Omental fat pad (tissue), 4 donors: ENCODE measurements at places on chromosomes 5 and 9.

DNA sequence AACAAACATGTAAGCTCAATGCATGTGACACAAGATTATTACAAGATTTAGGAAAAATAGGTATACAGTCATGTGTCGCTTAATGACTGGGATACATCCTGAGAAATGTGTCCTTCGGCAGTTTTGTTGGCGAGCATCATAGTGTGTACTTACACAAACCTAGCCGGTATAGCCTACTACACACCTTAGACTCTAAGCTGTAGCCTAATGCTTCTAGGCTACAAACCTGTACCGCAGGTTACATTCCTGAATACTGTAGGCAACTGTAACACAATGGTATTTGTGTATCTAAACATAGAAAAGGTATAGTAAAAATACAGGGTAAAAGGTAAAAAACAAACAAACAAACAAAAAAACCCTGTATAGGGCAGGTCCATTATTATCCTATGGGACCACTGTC, 27.7 kb downstream of the MSX2 start:
- no peak for DNase-seq

DNA sequence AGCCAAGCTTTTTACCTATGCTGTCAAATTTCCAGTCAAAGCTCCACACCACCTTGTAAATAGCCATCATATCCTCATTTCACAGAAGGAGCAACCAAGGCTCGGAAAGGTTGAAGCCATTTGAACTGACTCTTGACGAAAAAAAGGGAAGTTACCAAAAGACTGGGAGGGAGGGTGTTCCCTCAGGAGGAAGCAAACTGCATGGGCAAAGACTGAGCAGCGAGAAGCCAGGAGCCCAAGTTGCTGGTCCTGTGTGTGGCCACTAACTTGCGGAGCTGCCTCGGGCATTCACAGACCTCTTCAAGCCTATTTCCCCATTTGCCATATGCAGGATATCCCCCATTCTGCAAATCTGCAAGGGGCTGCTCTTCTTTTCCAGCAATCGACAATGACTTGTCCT, 37.4 kb downstream of the TTLL11 start:
- no peak for DNase-seq

- DNase-seq: no peak
Measured at GRCh38 chr5:73318308-73318719, 130.3 kb downstream of the FOXD1 start.

DNA sequence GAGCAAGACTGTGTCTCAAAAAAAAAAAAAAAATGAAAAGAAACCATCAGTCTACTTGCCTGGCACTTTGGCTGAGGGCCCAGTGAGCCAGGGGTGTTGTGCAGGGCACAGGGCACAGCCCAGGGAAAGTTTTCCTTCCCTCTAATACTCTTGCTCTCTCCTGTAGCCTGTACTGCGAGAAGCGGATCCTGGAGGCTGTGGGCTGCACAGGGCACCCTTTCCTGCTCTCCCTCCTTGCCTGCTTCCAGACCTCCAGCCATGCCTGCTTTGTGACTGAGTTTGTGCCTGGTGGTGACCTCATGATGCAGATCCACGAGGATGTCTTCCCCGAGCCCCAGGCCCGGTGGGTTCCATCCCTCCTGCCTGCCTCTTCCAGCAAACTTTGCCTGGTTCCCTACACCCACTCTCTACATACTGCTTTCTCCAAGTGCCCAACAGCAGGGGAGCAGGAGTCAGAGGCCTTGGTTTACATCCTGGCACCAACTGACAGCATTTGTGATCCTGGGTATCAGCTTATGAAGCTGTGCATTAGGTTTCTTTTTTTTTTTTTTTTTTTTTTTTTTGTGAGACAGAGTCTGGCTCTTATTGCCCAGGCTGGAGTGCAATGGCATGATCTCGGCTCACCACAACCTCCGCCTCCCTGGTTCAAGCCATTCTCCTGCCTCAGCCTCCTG, 7.2 kb downstream of the ZDHHC12 start:
- no peak for DNase-seq

GRCh38 chr9:28770226-28770625, 1196.9 kb upstream of the C9orf72 start:
- no peak for DNase-seq

- DNase-seq: no peak
Measured at GRCh38 chr9:95635986-95636671, 119.4 kb upstream of the PTCH1 start.

- DNase-seq: no peak
Measured at GRCh38 chr5:52810426-52810825, 22.7 kb downstream of the ITGA1 start.

DNA sequence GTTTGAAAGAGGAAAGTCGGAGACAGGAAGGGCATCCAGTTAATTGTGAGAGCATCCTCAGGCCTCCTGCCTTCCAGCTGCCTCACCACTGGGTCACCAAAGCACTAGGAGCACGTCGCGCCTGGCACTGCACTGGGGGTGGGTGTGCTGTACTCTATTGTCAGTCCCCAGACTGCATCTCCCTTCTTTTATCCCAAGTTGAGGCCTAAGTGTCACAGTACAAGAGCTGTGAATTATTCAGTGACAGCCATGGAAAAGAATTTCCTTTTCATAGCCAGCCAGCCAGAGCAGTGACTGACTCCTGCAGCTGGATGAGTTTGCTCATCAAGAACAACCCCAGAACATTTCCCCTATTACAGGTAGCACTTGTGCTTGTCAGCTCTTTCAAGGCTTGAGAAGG, 16.3 kb downstream of the CLTA start:
- no peak for DNase-seq

DNA sequence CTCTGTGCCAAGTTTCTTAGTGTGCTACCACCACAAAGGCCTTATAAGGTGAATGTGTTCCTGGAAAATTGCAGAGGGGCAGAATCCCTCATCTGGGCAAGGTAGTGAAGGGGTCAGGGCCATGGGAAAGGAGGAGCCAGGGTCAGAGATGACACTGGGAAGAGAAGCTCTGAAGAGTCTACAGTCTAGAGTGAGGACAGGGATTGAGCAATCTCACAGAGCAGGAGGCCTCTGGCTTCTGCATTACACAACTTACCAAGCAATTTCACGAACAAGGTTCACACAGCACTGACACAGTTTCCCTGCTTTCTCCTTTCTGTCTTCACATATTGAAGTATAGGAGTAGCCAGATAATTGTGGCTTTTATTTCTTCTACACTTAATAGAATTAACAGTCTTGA, 24.5 kb upstream of the IDNK start:
- DNase-seq: no peak

DNA sequence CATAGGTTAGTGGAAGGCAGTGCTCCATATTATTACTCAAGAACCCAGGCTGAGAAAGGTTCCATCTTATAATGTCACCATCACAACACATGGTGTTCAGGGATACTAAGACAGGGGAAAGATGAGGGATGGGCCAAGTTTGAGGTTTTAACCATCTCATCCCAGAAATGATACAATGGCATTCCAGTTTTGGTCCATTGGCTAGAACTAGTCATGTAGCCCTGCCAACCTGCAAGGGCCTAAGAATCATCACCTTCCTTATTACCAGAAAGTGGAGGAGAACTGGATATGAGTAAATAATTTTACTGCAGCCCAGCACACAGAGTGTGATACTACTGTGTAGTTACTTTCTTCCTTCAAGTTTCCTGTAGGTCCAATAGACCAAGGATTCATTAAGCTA, 144.5 kb upstream of the ABCA1 start:
- no peak for DNase-seq

DNA sequence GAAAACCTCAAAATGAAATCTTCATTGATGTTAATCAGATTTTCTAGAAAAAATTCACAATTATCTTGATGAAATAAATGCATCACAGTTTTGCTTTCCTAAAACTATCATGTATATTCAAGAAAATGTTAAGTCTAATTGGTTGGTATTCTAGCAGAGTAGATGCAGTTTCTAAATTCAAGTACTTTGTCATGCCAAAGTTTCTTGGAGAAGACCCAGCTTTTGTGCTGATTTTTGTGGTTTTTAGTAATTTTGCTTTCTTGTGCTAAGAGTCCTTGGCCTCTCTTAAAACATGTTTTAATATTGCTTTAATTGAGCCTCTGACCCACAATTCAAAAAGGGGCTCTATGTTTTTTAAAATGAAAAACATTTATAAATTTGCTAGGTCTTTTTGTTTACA, 924.8 kb upstream of the PTPRD start:
- DNase-seq: no peak

DNA sequence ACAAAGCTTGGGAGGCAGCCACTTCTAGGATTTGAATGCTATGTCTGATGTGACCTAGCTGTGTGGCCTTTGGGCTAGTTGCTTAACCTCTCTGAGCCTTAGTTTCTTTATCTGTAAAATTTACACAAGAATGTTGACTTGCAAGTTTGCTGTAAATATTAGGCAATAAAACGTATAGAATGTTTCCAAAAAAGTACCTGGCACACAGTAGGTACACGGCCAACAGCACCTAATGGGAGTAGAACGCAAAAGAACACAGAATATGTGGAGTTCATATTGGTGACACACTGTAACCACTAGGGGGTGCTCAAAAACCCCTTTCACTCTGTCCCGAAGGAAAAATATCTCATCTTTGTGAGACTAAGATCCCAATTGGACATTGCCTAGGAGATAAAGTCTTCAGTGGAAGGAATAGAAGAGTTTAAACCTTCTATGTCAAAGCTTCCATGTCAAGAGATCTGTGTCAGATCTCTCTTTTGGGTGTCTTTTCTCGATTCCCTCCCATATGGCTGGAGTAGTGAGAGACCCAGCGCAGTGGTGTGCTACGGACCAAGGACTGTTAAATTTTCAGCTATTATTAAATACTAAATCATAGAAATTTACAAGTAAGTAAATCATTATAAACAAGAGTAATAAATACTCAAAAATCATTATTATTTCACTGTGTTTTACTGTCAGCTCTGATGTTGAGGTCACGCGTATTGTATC, 145.4 kb upstream of the RAD23B start:
- DNase-seq: no peak

DNA sequence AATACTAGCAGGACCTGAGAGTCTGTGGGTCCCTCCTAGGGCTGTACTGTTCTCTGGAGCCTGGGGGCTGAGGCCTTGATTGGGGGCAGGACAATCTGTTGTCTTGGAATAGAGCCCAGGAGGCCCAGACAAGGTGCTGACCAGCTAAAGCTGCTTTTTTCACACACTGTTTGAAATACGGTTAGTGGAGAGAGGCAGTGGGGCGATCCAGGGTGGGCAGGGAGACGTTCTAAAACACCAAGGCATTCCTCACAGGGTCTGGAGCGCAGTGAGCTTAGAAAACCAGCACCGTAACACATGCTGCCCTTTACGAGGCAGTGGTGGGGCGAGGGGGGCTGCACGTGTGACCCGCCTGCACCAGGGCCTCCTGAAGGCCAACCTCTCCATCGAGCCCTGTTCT, 55.1 kb downstream of the EHMT1 start:
- no peak for DNase-seq

- DNase-seq: no peak
Measured at GRCh38 chr5:66985417-66985816, 211.2 kb downstream of the CD180 start.

- DNase-seq: no peak
Measured at GRCh38 chr9:91920630-91921350, 29.2 kb downstream of the ROR2 start.

GRCh38 chr9:75885652-75886051, 4.8 kb upstream of the PCSK5 start:
- no peak for DNase-seq

DNA sequence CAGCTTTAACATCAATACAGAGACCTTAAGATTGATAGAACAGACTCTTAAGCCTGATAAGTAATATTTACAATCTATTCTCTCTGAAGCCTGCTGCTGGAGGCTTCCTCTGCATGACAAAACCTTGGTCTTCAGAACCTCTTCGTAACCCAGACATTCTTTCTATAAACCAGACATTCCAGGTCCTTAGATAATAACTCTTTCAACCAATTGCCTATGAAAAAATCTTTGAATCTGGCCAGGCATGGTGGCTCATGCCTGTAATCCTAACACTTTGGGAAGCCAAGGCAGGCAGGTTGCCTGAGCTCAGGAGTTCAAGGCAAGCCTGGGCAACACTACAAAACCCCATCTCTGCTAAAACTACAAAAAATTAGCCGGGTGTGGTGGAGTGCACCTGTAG, 327.8 kb downstream of the ENC1 start:
- no peak for DNase-seq

DNA sequence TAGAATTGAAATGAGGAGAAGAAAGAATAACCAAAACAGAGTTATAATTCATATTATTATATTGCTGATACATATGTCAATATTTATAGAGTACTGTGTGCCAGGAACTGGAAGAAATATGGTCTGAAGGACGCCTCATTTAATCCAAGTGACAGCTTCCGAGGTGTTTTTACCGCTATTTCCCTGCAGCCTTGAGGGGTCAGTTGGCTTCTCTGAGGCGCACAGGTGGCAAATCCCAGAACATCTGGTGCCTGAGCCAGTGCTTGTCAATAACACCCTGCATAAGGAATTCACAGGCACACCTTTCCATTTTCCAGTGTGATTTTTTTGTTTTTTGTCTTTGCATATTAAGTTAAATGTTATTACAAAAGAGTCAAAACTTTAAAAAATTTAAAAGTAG, 43.3 kb upstream of the CTSL start:
- no peak for DNase-seq

DNA sequence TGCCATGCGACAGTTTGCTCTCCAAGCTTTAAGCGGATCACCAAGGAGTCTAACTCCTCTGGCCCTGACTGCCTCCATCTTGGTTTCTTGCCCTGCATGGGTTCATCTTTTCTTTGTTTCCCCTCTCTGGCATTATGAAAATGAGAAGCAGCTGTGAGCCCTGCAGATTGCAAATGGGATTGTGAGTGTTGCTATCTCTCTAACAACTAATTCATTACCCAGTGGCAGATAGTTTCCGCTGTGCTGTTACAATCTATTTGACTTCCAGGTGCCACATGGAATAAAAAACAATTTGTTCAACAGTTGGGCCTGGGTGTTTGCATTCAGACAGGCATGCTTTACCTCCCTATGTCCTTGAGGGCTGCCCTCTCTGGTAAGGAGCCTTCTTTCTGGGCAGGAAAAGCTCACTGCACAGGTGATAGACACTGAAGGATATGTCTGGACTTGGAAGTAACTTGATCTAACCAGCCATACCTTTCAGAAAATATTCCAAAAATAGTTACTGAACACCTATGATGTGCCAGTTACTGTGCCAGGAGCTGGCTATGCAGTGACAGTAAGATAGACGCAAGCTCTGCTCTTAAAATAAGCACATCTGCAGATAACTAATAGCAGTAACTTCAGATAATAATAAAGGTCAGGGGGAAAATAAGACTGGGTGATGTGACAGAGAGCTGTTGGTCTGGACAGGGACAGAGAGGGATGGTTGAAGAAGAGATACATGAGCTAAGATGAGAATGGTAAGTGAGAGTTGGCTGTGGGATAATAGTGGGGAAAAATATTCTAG, 40.1 kb downstream of the GRIA1 start:
- DNase-seq: no peak

GRCh38 chr5:160434022-160434531, 12.4 kb downstream of the PTTG1 start:
- DNase-seq: no peak

- no peak for DNase-seq
Measured at GRCh38 chr9:109166771-109167601, at the start of gene FRRS1L. FRRS1L (minus strand) TSS chr9:109167249; CDS start chr9:109167138, 111 bp downstream.

GRCh38 chr5:173852790-173853359, 35.3 kb upstream of the CPEB4 start:
- no peak for DNase-seq
